ENCODE measurements at places on chromosomes 12 and 14.

DNA sequence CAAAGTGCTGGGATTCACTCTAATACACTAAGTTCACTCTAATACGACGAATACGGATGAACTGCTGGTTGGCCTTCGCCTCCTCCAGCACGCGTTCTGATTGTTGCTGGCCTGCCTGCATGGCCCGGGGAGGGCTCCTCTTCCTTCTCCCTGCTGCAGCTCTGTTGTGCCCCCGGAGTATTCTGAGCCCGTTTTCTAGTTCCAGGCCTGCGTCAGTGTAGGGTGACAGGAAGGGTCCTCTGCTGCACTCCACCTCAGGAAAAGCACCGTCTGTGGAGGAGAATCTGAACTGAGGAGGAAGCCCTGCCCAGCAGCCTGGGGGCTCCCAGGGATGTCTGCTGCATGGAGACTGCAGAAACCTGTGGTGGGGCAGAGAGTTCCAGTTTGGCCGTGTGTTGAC lies 44.4 kb downstream of the DDX51 start:
- DNase-seq, result no peak

DNA sequence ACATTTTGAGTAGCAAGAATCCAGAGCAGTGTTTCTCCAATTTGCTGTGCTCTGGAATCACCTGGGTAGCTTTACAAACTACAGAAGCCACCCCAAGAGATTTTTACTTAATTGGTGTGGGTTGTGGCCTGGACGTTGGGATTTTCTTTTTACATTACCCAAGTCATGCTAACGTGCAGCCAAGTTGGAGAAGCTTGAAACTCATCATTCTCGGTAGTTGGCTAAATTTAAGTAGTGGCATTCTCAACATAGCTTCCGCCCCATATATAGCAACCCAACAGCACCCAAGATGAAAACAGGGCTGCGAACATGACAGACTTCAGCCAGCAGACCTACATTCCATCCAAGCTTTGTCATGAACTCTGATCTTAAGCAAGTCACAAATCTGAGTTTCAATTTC lies 25.0 kb downstream of the DAD1 start:
- no peak for DNase-seq

DNA sequence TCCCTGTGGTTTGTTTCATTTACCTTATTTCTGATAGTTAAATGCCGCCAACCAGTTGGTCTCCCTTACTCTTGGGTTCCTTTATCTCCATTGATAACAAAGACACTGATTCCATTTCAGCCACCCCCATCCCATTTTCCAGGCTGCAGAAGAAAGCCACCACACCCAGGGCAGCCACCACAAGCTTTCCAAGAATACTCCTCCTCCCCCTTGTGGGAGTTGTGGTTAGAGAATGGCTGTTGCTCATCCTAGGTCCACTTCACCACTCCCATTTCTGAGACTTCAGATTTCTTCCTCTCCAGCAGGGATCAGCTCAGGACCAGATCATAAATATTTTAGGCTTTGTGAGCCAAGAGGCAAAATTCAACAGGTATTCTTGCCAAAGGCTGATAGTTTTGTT lies 73.9 kb downstream of the ANO4 start:
- peak; percentile 83 for DNase-seq

DNA sequence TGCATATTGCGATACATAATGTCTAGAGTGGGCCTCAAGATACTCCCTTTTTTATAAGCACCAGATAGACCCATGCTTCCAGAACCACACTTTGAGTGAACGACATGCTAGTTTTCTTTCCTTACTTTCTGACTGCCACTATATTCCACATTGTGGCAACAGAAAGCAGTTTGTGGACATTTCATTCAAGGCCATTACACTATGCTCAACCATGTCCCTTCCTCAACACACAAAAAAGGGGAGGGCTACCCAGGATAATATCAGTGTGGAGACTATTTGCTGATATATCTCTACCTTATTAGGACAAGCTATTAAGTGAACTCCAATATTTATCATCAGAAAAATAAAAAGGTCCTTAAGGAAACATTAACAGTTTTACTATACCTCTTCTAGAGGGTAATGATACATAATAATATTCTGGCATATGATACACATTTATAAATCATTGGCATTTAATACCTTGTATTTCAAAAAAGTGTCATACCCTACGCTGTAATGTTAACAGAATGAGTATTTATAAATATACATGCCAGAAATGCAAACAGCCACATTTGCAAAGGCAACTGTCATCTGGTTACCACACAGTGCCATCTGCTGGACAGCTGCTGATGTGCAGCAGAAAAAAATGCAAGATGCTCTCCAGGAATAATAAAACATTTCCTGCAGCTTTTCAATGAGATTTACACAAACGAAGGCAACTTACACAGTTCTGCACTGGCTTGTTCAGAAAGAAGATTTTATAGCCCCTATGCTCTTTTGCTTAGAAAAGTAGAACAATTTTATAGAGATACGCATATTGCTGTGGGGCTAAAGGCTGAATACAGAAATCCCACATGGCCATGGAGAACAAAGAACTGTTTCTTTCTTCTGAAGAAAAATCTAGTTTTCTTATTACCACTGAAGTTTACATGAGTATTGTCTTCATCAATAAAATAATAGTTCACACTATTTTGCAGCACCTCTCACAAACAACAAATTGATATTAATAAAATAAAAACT lies 182.2 kb upstream of the GRIP1 start:
- peak; percentile 59 for DNase-seq

GRCh38 chr12:132429946-132430643 lies 59.9 kb upstream of the FBRSL1 start:
- DNase-seq, result peak; percentile 56

GRCh38 chr14:22551605-22551997 lies 37.4 kb downstream of the DAD1 start:
- DNase-seq, result no peak

DNA sequence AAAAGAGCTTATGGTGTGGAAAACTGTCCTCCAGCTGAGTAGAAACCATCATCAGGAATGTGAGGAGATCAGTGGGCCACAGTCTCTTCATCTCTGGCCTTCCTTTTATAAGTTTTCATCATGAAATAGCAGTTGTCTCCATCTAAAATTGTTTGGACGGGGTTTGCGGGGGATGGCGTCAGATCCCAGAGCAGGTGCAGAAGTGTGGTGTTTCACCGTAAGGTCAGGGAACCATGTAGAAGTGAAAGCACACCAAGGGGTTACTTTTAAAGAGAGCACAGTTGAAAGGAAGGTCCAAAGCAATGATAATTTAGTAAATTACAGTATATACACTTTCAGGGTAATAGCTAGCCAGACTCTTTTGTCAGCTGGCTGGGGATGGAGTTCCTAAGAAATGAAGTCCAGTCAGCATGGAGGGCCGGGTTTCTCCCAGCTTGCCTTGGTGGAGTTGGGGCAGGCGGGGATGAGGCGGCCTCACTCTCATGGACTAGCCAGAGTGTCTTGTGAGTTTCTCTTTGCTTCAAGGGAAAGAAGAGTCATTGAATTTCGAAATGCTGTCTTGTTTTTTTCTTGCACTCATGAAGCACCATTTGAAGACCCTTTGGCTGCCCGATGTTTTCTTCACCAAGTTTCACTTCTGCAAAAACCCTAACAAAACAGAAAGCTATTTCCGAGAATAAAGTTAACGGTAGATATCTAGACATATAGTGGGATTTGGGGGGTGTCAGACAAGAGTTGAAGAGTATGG lies 100.6 kb downstream of the ETV6 start:
- no peak for DNase-seq

- DNase-seq, result no peak
Measured at GRCh38 chr12:53624956-53625355, 1.2 kb downstream of the ATF7 start.

DNA sequence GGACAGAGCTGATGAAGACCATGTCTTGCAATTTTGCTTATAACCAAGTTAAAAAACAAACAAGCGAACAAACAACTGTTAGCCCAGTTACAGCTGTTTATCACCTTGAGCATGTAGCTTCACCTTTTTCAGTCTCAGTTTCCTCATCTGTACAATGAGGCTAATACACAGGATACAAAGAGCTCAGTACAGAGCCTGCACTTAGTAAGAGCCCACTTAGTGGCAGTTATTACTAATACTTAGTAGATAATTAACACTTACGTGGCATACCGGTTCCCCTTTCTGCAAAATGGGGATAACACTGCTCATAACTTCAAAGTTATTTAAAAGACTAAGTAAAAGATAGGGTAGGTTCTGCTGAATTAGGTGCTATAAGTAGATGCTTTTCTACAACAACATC lies 228.0 kb downstream of the MON2 start:
- DNase-seq, result no peak

GRCh38 chr12:83256562-83256961 lies 569.9 kb downstream of the TMTC2 start:
- no peak for DNase-seq

DNA sequence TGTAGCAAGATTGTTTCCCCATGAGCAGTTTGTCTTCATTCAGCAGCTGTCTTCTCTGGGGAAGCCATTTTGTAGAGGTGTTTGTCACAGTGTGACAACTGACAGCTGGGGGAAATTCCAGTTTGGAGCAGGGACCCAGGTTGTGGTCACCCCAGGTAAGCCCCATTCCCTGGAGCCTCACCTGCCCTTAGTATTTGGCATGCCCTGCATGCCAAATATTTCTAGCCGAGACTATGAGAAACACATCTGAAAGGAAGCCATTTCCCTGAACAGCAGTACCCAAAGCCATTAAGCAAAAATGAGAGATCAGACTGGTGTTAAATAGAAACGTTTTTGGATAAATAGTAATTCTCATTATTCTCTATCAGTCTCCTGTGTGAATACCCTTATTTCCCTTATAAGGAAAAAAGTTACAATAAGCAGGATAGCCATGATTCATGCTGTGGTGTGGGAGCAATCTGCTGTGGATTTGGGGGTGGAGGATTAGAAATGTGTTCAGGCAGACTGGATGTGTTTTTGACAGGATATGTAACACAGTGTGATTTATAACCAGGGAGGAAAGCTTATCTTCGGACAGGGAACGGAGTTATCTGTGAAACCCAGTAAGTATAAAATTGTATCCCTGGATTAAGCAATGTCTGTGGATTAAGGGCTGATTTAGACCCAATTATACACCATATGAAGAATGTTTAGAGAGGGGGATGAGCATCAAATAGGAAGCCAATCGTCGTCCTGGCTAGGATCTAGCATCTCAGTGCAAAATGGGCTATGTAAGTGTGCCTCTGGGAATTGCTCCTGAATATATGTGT lies 68.9 kb downstream of the DAD1 start:
- peak; percentile 64 for DNase-seq

DNA sequence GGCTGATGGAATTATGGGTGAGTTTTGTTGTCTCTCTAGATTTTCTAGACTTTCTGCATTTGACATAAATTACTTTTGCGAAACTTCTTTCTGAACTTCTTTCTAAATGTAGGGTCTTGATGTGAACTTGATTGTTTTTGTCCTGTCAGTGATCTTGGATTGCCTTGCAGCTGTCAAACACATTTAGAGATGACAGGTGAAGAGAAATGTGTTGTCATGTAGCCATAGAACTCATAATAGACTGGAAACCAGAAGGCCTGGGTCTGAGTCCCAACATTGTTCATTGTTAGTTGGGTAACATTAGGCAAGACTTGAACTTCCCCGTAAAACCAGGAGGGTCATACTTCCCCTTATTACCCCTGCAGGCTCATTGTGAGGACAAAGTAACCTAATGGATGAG lies 109.0 kb downstream of the LRIG3 start:
- DNase-seq, result no peak

DNA sequence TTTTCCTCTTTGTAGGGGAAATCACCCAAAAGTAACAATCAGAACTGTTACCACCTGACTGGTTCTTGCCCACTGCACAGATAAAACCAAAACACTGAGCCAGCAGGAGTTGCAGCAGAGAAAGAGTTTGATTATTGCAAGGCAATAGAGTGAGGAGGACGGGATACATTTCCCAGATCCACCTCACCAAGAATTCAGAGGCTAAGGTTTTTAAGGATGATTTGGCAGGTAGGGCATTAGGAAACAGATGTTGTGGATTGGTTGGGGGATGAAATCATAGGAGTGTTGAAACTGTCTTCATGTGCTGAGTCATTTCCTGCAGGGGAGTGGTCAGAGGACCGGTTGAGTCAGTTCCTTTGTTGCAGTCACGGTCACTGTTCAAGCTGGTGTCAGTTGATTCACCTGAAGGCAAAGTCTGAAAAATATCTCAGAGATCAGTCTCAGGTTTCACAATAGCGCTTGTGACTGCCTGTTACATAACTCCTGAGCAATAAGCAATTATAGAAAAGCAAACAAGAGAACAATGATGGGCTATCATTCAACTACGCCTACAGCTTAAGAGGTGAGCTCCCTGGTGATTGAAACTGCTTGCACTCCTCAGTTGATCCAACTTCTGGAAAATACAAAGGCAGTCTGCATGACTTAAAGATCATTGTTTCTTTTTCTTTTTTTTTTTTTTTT lies 20.3 kb upstream of the AMN1 start:
- DNase-seq, result peak; percentile 98

- DNase-seq, result peak; percentile 48
Measured at GRCh38 chr14:39492267-39492666, 60.0 kb upstream of the FBXO33 start.

GRCh38 chr12:54359762-54360351 lies 4.4 kb downstream of the GPR84 start:
- DNase-seq, result no peak

DNA sequence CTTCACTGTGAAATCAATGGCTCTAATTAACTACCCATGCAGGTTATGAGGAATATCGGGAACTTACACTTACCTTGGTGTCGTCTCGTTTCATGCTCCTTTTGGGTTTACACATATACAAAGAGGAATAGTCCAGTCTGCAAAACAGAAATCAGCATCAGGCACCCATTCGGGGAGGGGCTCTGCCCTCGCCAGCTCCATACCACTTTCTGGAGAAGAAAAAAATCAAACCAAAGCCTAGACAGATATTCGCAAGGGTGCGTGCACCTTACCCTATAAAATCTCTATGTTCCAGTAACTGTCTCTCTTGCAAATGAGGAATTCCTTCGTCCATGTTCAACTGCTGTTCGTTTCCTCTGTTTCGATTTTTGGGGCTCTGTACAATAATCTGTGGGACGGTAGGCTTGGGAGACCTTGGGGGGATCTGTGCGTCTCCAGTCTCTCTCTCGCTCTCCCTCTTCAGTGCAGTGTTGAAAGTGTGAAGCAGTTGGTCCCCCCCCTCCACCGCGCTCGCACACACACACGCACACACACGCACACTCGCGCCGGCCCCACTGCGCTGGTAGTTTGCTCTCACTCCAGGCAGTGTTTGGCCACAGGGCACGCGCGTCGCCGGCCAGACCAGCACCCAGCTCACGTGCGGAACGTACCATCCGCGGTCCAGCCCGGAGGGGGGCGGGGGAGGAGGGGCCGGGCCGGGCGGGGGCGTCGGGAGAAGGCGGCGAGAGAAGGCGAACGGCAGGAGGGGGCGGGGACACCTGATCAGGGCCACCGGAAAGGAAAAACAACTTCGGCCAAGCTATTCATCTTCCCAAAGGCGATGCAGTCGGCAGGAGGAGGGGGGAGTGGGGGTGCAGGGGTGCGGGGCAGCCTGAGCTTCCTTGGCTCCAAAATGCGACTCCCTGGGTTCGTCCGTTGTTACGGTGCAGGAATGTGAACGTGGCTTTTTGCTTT lies at the start of gene BHLHE41:
Gene BHLHE41, minus strand, starts transcription at position 592 of the 954 bp plus-strand sequence. Its CDS starts 258 bp downstream, at position 334.
- DNase-seq, result peak; percentile 91

GRCh38 chr12:107331912-107332311 lies 238.6 kb upstream of the CRY1 start:
- peak; percentile 73 for DNase-seq

Measured in Daoy (cell line).